Inflammatory macrophage treated with lipopolysaccharide for 4 hours (primary cell): ENCODE measurements at places on chromosomes 11 and 22.

DNA sequence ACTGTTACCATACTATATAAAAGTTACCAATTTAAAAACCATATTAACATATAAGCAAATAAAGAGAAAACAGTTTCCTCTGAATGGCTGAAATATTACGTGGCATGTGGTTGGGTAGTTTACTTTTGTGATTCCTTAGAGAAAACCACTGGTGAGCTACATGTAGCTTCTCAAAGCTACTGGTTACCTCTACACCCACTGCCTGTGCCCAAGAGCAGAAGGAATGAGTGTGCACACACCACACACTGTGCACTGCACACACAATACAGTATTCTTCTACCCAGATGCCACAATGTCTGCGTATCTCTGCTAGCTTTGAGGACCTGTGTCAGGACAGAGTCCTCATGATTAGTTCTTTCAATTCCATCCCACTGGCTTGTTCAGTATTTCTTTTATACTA, 25.5 kb upstream of the YPEL1 start:
- DNase-seq = no peak

DNA sequence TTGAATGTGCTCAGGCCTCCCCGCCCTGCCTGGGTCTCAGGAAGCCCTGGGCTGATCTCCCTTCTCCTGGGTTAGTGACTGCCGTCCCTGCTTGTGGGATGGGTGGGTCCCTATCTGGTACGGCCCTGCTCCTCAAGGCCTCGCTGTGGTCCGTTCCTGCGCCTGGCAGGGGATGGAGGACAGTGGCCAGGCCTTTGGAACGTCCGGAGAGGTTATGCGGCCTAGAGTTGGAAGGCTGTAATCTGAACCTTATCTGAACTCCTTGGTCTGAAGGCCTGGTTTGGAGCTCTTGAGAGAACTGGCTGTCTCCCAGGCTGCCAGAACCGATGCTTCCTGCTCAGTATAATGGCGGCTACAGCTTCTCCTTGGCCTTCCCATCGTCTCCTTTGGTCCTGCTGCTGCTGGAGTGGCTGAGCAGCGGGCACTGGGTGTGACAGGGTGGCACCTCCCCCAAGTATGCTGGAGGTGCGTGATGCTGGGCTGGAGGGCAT, 72.8 kb downstream of the FLI1 start:
- no peak for DNase-seq

DNA sequence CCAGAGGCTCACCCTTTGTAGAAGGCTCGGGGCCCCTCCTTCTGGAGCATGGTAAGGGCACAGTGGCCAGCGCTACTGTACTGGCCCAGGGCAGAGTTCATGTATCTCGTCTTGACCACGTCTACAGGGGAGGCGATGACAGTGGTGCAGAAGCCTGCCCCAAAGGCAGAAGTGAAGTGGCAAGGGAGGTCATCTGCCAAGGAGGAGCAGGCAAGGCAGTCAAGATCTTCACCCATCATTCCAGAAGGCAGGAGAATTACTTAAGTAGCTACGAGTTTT, 7.2 kb downstream of the UCP2 start:
- no peak for DNase-seq

- DNase-seq = no peak
Observed at GRCh38 chr11:108847298-108847990, 182.6 kb downstream of the DDX10 start.

- DNase-seq = no peak
Observed at GRCh38 chr11:9214765-9215164, 50.4 kb downstream of the DENND5A start.

GRCh38 chr11:44633641-44634040, 68.2 kb downstream of the CD82 start:
- no peak for DNase-seq

- DNase-seq = no peak
Observed at GRCh38 chr11:58622344-58622743, at the start of gene CNTF. TSS of gene CNTF (plus strand) at chr11:58622665. CDS start at chr11:58622753, 88 bp downstream.

DNA sequence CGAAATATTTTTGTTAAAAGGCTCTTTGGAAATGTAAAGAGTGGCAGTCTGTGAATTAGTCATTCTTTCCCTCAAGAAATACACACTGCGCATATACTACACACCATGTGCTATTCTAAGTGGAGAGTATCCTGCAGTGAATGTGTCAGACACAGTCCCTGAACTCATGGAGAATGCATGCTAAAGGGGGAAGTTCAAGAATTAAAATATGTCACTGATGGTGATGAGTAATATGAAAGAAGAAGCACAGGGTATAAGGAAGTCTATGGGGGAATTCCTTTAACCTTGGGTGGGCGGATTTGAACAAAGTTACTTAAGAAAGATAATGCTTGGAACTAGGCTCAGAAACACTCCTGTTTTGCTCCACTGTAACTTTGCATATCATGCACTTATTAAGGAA, 153.0 kb downstream of the LRRC4C start:
- peak; percentile 86 for DNase-seq

GRCh38 chr11:91596111-91596510, 628.5 kb upstream of the FAT3 start:
- DNase-seq = no peak

GRCh38 chr11:87879118-87879517, 296.1 kb downstream of the RAB38 start:
- DNase-seq = no peak

DNA sequence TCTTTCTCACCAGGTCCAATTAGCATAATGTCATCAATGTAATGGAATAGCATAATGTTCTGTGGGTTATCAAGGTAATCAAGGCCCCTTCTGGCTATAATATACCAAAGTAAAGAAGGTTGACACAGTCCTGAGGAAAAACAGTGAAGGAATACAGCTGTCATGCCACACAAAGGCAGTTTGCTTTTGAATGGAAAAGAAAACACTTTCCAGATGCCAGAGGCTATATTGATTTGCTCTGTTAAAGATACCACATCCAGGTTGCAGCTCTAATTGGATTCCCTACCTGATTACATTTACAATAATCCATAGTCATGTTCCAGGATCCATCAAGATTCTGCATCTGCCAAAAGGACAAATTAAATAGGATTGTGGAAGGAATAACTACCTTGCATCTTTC, 22.3 kb upstream of the CLPB start:
- no peak for DNase-seq

- DNase-seq = no peak
Observed at GRCh38 chr22:43451371-43452050, 39.7 kb downstream of the MPPED1 start.

GRCh38 chr22:28670756-28671155, 8.9 kb downstream of the TTC28 start:
- peak; percentile 68 for DNase-seq

DNA sequence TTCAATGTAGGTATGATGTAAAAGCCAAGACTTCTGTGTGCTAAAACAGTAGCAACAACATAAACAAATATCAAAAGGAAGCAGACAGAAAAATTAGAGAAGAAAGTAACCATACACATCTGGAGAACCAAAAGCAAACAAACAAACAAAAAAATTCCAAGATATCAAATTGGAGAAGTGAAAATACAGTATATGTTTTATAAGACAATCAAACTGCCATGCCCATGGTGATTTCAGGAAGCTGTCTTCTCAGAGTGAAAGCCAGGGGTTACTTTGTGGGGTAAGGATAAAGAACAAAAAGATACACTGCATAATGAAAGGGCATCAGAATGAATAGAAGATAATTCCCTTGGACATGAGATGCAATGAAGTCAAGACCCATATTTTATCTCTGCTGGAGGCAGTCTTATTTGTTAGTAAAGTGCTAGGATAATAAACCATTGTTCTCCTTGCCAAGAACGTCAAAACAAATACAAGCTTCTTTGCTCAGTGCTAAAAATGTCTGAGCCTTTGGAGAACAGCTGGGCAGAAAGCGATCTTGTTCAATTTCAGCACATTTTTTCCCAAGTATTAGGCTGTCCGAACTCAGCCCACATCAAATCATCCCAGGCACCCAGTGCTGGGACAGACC, 38.1 kb upstream of the LDLRAD3 start:
- DNase-seq = peak; percentile 69

GRCh38 chr22:38172832-38173640, 8.6 kb downstream of the PLA2G6 start:
- DNase-seq = no peak

DNA sequence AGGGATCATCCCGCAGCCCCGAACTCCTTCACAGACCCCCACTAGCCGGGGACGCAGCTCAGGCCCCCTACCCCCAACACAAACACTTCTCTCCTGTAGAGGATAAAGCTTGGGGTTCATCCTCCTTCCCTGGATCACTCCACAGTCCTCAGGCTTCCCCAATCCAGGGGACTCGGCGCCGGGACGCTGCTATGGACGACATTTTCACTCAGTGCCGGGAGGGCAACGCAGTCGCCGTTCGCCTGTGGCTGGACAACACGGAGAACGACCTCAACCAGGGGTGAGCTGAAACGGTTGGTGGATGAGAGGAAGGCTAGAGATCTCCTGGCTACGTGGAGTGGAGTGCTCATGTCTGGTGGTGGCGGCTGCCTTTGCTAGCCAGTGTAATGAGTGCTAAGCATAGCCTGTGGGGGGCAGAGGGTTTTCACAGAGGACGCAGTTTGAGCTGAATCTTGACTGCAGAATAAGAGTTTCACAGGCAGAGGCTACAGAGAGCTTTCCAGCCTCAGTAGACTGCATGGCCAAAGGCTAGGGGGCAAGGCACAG, 580 bp downstream of the ILK start:
- peak; percentile 51 for DNase-seq

GRCh38 chr11:14764179-14764578, 120.6 kb downstream of the PDE3B start:
- DNase-seq = no peak

DNA sequence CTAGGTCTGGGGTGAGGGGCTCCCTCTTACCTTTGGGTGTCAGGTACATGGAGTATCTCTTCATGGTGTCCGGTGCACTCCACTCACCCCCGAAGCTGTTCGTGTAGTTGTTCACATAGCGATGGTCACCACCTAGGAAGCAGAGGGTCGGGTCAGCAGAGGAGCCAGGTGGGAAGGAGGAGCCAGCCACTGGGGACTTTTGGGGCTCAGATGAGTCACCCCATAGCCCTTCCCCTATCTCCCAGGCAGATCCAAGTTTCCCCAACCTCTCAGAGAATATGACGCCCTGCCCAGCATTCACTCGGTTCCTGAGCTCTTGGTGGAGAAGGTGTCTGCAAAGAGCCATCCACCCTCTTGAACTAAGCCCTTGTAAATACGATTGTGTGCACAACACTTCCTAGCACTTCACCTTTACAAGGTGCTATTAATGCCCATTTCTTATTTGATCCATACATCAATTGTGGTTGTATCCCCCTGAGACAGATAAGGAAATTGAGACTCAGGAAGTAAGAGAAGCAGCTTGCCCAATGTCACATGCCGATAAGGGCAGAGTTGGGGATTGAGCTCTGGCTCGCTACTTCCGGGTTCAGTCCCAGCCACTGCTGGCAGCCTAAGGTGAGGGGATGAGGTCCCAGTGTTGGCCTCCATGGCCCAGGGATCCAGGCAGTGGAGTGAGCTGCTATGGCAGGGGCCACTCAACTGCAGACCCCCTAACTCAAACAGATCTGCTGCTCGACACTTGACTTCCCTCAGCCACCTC, 14.8 kb downstream of the TRIM29 start:
- no peak for DNase-seq

DNA sequence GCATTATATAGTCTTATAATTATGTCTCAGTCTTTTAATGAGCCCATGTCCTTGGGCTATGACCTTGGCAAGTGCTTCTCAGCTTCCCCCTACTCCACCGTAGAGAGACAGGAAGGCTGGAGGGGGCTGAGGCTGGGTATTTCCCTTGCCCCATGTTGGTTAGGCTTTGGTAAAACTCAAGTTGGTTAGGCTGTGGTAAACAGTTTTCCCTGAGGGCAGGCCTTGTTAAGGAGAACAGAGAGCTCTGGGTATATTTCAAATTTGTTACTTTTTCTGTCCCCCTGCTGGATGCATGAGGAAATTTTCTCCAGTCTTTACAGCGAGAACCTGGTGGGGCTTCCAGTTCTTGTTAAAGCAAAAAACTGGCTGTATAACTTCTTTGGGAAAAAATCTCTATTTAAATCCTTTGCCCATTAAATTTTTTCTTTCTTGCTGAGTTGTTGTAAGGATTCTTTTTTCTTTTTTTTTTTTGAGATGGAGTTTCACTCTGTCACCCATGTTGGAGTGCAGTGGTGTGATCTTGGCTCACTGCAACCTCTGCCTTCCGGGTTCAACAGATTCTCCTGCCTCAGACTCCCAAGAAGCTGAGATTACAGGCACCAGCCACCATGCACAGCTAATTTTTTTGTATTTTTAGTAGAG, 12.2 kb upstream of the DCHS1 start:
- DNase-seq = peak; percentile 48

DNA sequence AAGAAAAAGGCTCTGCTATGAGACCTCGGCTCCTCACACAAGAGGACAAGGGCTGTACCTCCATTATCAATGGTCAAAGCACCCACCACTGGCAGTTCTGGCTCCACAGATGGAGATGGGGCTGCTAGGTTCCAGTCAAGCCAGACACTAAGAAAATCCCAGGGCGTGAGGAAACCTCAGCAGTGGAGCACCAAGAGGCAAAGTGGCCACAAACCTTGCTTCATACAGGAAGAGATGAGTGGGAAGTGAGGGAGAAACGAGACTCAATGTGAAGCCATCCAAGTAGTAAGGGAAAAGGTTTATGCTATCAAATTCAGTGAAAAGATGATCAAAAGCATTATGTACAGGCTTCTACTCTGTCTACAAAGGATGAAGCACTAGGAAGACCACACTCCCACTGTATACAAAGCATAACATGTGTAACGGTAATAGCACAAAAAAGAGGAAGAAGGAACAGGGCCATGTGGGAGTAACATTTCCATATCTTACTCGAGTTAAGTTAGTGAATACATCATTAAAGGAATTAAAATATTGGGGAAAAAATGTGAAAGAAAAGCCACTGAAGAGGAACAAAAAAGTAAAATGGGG, 27.0 kb downstream of the POLDIP3 start:
- DNase-seq = peak; percentile 86

GRCh38 chr22:50670914-50671538, 1.6 kb upstream of the SHANK3 start:
- DNase-seq = no peak

- no peak for DNase-seq
Observed at GRCh38 chr11:105611572-105612441, 1.9 kb downstream of the GRIA4 start.

DNA sequence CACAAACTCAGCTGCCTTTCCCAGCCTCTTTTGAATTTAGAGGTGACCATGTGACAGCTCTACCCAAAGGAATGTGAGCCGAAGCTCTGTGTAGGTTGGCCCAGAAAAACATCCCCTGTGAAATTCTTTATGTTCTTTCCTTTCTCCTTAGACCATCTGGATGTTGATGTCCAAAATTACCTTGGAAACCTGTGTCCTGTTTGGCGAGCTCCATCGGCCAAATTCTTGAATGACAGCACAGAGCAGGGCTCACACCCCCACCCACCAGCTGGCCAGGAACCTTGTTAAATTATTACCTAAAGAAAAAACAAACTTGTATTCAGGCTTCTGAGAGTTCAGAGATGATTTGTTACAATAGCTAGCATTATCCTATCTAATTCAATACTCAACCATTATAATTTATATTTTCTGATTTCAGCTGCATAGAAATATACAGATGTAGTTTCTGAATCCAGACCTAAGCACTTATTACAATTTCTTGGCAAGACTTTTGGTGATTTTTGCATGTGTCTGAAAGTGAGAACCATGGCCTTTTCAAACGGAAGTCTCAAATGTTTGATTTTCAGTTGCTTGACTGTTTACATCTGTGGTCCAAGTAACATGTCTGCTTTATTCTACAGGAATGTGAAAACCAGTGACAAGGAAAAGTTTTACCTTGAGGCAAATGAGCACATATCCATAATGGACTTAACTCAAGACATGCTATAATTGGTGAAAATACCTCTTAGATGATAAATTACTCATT, 554.2 kb downstream of the NTM start:
- no peak for DNase-seq
